ENCODE measurements at places on chromosomes 5 and 9.

DNA sequence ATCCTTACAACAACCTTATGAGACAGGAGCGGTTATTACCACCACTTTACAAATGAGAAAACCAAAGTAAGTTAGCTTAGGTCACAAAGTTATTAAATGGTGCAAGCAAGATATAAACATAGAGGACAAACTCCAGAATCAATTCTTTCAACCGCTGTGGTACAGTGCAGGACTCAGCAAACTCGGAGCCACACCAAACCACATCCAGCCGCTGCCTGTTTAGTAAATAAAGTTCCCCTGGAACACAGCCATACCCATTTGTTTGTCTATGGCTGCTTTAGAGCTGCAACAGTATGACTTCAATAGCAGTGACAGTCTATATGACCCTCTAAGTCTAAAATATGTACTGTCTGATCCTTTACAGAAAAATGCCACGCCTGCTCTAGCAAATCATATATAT is 1567.2 kb upstream of the WWC1 start:
- no peak for DNase-seq

GRCh38 chr5:159619826-159620225 is 289.5 kb upstream of the IL12B start:
- no peak for DNase-seq

- DNase-seq, result no peak
Observed at GRCh38 chr5:172705576-172706084, 64.6 kb downstream of the NEURL1B start.

GRCh38 chr5:6734243-6734700 is 21.0 kb downstream of the TENT4A start:
- no peak for DNase-seq

- no peak for DNase-seq
Observed at GRCh38 chr5:60445921-60446320, 254.0 kb downstream of the DEPDC1B start.

DNA sequence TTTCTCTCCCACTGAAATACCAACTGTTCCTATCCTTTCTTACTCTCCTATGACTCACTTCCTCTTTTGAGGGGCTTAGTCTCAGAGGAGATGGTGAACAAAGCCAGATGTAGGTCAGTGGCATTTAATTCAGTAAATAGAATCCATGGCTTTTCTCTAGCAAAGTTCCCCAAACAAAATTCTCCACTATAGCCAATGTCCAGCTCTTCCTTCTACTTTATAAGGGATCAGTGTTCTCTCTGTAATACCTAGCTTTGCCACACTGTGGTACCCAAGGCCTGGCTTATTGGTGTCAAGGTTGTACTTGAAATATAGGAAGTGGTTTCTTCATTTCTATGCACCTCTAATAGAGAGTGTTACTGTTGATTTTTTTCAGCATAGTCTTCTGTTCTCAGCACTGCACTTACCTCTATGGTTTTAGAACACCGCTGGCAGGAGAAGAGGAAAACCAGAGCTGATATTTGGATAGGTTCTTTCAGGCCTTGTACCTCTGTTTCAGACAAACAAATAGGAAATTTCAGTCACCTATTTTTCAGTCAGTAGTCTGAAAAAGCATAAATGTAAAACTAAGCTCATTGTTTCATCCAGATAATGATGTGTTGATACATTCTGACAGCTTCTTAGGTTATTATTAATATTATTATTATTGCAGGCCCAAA is 40.6 kb upstream of the ITGA2 start:
- peak; percentile 25 for DNase-seq

GRCh38 chr5:113612060-113612496 is 98.6 kb downstream of the YTHDC2 start:
- DNase-seq, result no peak

DNA sequence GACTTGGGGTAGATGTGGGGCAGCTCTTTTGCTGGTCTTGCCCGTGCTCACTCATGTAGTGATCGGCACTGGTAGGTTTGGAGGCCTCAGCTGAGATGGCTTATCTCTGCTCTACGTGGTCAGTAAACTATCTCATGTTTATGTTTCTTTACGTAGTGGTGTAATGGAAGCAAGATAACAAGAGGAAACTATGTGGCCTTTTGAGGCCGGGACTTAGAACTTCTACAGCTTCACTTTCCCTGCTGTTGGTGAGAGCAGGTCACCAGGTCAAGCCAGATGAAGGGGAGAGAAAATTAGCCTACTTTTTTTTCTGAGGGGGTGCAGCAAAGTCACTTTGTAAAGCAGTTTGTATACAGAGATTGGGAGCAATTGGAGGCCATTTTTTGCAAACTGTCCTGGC is 8.5 kb downstream of the FOCAD start:
- DNase-seq, result no peak

DNA sequence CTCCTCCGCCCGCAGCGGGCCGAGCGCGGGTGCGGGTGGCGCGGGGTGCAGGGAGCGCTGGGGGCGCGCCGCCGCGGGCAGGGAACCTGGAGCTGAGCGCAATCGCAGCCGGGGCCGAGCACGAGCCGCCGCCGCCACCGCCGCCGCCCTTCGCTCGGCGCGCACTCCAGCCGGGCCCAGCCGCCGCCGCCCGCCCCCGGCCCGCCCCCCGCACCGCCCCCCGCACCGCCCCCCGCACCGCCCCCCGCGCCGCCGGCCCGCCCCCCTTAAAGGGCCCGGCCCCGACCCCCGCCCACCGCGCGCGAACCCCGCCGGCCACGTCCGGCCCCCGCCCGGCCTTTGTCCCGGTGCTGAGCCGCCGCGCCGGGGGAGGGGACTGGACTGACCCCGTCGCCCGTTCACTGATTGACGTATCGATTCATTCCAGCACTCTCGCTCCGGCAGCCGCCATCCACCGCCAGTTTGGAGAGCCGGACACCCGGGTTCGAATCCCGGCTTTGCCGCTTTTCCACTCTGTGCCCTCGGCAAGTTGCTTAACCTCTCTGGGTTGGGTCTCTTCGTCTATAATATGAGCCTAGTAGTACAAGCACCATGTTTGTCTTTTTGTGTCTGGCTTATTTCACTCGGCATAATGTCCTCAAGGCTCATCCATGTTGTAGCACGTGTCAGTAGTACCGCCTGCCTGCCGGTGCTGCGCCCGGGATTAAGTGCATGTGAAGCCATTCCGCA is at the start of gene SH3PXD2B:
SH3PXD2B (minus strand) TSS at position 168 of the 729 bp plus-strand sequence. CDS start 173 bp downstream, outside the sequence.
- no peak for DNase-seq

DNA sequence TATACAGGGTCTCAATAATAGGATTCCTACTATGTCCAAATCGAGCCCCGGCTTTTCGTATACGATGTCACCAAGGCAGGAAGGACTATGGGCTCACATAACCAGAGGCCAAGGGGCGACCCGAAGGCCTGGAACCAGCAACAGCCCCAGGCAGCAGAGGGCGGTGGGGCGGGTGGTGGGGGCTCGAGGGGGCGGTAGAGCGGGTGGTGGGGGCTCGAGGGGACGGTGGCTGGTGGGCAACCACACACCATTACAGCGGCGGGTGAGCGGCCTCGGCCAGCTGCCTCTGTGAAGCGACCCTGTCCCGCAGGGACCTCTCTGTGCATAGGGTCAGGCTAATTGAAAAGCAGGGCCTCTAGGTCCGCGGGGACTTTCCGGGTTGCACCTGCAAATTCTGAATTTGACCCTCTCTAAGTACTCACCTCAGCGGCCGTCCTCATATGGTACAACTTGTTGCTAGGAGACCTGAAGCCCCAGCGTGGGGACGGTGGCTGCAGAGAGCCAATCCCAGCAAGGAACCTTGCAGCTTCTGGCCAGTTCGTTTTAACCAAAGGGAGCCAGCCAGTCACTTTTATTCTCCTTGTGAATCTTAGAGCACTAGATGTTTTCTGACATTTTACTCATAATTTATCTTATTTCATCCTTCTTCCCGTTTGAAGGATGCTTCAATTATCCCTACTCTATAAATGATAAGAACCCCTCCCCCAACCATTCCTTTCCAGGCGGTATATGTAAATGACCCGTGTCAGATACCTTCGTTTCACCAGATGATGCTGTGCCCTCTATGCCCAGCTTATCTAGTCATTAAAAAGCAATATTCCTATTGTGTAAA is at the start of gene NME5:
NME5 (minus strand) TSS at position 480 of the 832 bp plus-strand sequence. CDS start 648 bp downstream, outside the sequence.
- DNase-seq, result no peak

DNA sequence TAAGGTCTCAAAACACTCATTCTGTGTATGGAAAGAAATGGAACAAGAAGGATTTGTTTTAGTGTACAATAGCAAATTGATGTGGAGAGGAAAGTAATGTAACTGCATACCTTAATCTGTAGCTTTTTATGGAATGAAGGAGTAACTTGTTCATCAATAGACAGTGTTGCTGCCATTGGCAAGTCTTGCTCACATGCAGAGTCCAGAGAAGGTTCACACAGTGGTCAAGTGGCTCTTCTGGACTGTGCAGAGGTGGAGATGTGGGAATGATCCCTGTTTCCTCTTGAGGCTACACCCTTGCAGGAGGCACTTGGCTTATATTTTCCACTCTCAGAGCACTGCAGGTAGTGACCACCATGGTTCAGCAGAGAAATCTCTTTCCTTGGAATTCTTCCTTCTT is 132.9 kb upstream of the ANKH start:
- no peak for DNase-seq

GRCh38 chr9:38687389-38687842 is 32.5 kb downstream of the FAM240B start:
- DNase-seq, result no peak

- no peak for DNase-seq
Observed at GRCh38 chr5:93395971-93396379, 185.0 kb downstream of the NR2F1-AS1 start.

DNA sequence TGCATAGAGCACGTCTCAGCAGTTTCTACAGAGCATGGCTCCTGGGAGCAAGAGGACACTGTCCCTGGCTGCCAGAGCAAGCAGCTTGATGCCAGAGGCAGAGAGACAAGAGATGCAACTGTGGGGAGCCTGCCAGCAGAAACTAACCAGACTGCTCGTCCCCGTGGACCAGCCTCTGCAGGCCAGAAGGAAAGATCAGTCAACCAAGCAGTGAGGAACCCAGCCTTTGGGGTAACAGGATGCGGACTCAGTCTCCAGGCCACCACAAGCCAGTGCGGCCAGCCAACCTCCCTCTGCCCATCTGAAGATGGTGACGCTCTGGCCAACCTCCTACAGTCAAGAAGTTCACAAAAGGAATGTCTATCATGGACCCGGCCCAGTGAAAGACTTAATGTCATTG is 3.7 kb downstream of the SURF4 start:
- DNase-seq, result no peak

- DNase-seq, result no peak
Observed at GRCh38 chr9:105413525-105413924, 34.3 kb upstream of the FSD1L start.

GRCh38 chr9:37951671-37952449 is 47.9 kb upstream of the SLC25A51 start:
- DNase-seq, result no peak

DNA sequence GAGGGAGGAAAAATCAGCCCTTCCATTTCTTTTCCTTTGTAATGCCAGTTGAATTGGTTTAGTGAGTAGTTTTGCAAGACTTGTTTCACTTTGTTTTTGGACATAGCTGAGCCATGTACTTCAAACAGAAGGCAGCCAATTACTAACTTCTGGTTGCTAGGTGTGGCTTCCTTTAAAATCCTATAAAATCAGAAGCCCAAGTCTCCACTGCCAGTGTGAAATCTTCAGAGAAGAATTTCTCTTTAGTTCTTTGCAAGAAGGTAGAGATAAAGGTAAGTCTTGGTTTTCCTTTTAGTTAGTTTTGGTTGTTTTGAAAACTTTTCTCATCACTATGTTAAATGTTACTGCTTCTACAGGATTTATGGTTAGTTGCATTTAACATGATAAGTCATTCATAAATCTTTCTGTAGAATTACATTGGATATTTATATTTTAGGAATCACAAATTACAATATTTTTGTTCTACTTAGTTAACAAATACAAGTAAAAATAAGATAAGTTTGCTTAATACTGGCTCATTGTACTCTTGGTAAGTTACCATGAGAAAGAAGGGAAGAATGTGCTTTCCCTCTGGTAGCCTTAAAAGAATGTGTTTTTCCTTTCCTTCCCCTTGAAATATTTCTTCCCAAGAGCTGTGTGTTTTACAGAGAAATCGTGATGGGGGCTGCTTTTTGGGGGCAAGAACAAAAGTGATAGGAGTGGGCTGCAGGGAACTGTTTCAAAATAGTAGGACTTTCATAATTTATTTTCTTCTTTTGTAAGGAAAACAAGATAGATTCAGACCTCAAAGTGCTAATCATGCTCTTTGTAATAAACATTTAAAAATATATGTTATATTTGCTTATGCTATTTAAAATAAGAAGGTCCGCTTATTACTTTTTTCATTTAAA is at the start of gene ANXA1:
ANXA1 (plus strand) TSS at position 213 of the 890 bp plus-strand sequence. CDS start 6,671 bp downstream, outside the sequence.
- DNase-seq, result no peak

DNA sequence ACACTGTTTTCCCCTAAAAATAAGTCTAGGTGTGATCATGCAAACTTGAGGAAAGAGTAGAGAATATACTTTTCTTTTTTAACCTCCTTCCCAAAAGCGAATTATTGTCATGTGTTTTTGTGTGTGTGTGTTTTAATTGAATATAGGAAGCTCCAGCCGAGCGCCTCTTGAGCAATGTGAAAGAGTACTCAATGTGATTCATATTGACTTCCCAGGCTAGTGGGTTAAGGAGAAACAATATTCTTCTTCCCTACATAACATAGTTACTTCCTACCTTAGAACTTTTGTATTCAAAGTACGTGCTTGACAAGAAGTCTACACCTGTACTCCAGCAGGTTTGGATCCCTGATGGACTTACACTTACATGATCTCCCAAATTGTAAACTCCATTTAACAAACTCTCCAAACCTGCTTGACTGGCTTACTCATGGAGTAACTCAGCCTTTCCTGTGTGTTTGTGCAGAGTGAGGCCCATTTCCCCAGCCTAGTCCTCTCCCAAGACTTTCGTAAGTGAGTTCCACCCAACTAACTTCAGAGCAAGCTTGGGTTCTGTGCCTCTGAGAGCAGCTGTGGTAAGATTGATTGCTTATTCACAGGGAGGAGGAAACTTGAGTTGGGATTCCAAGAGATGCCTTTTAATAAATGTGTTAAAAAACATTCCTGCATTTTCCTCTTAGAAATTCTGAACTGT is 9.3 kb downstream of the SLC28A3 start:
- no peak for DNase-seq

DNA sequence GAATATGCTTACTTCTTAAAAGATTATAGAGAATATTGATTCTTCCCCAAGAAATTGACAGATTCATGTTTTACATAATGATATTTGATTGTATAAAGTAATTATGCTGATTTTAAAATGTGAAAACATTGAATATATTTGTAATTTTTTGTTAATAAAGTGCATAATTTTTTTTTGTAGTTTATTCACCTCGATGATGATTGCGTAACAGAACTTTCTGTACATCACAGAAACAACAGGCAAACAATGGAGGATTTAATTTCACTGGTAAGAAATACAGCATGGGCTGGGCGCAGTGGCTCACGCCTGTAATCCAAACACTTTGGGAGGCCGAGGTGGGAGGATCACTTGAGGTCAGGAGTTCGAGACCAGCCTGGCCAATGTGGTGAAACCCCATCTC is 70.1 kb downstream of the MELK start:
- DNase-seq, result no peak

GRCh38 chr9:133073086-133074014 is 11.6 kb downstream of the CEL start:
- DNase-seq, result no peak
